ENCODE measurements at places on chromosomes 5 and 9.

DNA sequence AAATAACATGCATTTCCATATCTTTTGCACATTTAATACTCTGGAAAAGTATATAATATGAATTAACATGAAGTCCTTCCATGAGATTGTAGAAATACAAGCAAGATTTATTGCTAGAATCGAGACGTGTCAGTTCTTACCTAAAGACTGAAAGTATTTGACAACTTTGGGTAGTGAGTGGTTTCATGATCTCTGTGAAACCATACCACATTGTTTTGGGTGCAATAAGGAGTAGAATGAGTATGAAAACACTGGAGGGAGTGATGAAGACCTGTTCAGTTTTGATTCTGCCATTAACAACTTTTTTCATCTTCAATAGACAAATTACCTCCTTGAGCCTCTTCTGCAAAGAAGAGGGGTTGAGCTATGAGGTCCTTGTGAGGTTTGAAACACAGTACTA lies 133.7 kb downstream of the NUDT12 start:
- DNase-seq = no peak

DNA sequence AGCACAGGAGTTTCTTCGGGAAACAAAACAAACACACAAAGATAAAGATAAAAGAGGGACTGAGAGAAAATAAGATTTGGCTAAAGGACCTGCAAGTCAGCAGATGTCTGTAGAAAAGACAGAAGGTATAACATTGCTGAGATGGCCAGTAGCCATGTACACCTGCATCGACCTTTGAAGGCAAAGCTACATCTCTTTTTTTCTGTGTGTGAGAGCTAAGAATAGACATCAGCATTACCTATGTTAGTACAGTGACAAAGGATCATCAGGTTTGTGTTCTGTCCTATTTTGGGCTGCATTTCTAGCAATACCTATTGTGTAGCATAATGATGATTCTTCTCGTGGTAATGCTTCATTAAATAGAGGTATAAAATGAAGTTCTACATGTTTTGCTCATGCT lies 64.9 kb downstream of the KDM4C start:
- no peak for DNase-seq

DNA sequence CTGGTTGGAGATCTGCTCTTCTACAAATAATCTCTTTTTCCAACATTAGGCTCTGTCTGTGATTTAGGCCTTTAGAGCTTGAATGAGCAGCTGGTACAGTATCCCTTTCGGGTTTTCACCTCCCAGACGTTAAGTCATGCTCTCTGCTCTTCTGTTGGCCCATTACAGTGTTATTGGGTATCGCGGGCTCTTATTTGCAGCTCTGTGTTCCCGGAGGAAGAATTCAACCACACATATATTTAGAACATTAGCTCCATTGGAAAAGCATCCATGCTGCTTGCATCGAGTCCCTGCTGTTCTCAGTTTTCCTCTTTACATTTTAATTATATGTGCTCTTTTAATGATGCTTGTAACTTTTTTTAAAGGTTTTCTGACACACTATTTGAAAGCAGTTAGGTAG lies 278.0 kb upstream of the ADCY2 start:
- DNase-seq = no peak

DNA sequence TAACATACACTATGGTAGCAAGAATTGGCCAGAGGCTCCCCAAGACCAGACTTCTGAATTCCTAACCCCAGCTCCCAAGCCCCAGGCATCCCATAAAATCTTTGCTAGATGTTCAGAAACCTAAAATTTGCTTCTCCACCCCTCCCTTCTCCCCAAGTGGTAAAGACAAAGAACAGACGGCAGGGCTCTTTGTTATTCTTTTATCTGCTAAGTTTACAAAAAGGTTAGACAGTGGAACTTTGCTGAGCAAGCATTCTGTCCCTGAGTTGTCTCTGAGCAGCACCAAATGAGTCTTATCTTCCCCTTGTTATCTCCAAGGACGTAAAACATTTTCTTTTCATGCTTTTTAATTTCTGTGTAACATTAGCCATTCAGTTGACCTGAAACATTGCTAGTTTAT lies 30.2 kb downstream of the TJP2 start:
- DNase-seq = no peak

DNA sequence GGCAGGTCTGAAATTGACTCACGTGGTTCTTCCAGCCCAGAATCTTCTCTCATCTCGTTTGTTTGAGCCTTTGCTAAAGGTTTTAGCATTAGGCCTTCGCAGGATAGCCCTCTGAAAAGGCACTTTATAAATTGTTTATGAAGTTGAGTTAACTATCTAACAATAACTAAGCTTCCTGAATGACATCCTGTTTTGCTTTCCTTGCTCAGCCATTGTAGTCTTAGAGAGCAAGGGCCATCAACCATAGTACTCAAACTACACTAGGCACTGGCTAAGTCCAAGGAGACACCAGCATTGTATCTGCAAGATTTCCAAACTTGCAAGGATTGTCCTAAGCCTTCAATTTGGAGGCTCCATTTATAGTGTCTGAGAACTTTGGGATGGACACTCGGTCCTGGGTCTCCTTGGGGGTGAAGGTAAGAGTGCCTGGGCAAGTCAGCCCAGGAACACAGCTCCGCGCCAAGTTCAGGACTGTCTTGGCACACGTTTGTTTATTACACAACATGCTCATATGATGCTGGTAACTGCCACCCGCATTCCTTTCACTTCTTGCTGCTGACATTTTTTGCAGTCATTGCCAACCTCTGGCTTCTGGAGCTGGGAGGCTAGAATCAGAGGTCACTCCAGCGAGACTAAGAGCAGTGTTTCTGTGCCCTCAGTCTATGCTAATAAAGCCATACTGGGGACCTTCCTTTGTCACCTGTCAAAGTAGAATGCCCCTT lies 151.1 kb downstream of the ESM1 start:
- no peak for DNase-seq

DNA sequence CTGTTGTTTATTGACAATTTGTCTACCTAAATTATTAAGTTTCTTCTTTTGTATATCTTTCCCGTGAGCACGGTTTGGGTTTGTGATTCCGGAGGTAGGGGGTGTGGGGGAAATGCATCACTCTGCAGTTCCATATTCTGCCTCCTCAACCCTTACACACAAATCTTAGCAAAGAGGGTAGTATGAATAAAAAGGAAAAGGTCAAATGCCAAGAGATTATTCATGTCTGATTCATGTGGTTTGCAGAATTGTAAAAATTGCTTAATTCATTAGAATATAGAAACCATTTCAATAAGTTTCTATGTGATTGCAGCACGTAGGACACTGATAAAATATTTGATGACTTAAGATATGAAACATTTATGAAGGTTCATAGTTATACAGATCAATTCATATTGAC lies 601.9 kb downstream of the SEMA5A start:
- no peak for DNase-seq

DNA sequence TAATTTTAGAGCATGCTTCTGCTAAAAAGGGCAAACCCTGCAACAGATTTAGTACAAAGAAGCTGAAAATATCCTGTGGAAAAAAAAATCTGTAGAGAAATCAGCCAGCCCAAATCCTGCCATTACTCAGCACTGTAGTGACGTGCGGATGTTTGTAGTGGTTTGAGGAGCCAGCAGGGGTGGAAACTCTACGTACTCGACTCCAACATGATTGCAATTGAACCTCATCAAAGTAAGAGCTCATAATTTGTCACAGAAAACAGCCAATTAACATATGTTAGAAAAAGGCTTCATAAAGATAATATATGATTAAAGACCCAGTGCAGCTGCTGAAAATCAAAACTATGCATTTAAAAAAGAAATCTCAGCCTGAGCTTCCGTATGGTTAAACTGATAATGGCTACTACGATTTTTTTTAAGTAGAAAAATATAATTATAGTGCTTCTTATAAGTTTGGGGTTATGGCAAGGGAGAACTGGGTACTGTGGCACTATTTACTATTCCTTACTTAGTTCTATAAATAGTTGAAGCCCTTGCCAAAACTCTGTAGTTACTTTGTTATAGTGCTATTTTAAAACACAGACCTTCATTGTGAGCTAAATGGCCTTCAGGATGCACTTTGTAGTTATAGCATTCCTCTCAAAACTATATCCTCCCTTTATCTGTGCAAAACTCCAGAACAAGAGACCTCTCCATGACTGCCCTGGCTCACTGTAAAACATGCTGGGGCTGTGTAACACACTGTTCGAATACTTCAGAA lies 49.4 kb downstream of the MEF2C start:
- no peak for DNase-seq

GRCh38 chr5:110478895-110479294 lies 247.6 kb downstream of the TMEM232 start:
- DNase-seq = no peak

GRCh38 chr5:32628049-32628844 lies 42.9 kb downstream of the SUB1 start:
- DNase-seq = no peak
